Stimulated activated CD8-positive, alpha-beta memory T cell treated with anti-CD3 and anti-CD28 coated beads, Interleukin-15, amount 100 ng/mL, for 48 hours (primary cell): ENCODE measurements at places on chromosomes 11 and 22.

DNA sequence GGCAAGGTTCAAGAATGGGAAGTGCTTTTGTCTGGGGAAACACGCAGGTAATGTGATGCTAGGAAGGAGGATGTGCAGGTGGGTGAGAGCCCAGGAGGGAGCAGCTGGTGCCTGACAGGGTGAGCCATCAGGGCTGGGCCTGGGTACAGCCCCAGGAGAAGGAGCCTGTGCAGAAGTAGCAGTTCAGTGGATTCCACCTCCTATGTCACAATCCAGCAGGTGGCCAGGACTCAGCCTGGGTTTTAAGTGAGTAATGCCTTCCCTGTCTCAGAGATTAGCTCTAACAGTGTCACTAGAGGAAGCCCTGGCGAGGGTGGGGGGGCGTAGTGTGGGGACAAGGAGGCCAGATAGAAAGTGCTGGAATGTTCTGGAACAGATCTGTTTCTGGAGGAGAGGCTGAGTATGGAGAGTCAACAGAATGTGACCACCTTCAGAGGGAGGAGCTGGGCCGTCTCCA is 8.1 kb downstream of the RIC8A start:
- DNase-seq, result no peak

- DNase-seq, result no peak
Measured at GRCh38 chr11:44540667-44541066, 24.8 kb upstream of the CD82 start.

DNA sequence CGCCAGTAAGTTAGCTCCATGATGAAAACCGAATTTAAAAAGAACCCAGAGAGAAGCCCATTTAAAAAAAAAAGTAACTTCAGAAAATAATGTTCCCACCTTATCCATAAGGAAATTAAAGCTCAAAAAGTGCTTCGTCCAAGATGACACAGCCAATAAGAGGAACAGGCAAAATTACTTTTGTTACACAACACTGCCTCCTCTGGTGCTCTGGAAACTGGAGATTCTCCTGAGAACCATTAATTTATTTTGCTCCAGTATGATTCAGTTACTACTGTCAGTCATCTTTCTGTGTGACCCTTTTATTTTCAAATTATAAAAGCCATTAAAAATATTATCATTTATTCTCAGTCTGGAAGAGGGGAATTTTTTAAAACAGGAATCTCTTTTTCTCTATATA is 2.0 kb downstream of the IFT27 start:
- no peak for DNase-seq

DNA sequence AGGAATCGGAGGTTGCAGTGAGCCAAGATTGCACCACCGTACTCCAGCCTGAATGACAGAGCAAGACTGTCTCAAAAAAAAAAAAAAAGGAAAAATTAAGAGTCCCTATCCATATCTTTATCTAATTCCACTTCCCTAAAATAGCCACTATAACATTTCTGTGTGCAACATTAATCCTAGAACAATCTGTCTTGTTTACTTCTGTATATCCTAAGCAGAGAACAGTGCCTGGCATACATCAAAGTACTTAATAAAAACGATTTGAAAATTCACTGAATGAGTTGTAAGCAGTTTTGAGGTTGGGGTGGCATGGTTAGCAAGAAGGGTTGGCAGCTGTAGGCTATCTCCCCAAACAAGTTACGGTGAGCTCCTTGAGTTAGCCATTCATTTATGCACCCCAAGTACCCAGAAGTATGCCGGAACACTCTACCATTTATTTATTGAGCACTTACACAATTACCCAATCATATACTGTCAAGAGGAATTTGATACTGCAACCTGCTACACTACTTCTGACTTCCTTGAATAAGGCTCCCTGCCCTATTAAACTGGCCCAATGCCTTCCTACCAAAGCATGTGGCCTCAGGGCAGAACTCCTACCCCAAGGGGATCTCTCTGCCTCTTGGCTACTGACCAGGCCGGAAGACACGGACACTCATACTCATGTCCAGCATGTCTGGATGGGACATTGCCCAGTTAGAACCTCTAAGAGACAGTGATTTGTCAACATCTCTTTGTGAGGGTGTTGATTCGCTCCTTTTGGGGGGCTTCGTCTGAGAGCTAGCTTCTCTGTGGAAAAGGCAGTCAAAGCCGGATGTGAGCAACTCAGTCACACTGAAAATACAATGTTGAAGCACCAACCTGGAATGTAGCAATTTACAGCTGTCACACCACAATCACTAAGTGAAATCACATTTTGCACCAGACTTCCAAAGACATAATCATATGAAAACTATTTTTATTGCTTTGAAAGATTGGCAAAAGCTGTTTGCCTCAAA is 16.3 kb upstream of the TMEM41B start:
- DNase-seq, result no peak

GRCh38 chr11:1043563-1044096 is 7.1 kb upstream of the MUC6 start:
- no peak for DNase-seq

DNA sequence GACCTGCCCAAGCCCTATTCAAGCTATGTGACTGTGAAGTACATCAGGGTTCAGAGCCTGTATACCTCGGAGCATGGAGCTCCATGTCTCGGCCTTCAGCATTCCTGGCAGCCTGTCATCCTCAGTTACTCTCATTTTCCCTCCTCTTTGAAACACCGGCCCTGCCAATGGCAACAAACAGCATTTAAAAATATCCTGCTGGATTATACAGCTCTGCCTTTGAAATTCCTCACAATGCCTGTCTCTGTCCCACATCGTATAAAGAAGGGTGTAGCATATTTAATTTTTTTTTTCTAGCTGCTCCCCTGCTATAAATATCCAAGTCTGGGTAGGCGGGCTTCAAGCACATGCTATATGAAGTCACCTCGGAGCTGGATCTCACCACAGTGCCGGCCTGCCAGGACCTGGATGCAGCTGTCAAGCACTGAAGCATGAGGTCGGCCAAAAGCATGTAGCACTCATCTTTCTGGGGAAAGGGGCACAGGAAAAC is 11.8 kb downstream of the ABTB2 start:
- DNase-seq, result no peak
